ENCODE measurements at places on chromosomes 4 and X.

GRCh38 chr4:107711831-107712230 is 8.2 kb downstream of the PAPSS1 start:
- DNase-seq: no peak

DNA sequence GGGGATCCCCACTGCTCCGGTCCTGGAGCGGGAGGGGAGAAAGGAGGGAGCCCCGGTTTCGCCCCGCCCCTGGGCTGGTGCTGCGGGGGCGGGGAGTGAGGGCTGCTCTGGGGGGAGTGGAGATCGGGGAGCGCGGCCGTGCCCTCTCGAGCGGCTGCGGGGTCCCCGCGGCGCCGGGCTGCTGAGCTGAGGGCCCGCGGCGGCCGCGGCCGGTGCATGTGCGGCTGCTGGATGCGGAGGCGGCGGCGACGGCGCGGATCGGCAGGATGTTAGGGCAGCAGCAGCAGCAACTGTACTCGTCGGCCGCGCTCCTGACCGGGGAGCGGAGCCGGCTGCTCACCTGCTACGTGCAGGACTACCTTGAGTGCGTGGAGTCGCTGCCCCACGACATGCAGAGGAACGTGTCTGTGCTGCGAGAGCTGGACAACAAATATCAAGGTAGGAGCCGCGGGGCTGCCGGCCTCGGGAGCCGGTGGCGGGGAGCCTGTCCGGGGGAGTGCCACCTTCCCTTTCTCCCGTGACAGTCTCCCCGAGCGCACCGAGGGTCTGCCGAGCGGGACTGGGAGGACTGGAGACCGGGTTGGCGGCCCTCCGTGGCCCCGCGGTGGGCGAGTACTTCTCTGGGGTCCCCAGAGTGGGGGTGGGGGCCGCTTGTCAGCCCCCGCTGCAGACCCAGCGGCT is at the start of gene ING2:
Gene ING2, plus strand, starts transcription at position 129 of the 681 bp plus-strand sequence. Its CDS starts 138 bp downstream, at position 267.
- DNase-seq: peak; percentile 91

- peak; percentile 99 for DNase-seq
Observed at GRCh38 chr4:26238778-26239679, 81.8 kb upstream of the RBPJ start.

DNA sequence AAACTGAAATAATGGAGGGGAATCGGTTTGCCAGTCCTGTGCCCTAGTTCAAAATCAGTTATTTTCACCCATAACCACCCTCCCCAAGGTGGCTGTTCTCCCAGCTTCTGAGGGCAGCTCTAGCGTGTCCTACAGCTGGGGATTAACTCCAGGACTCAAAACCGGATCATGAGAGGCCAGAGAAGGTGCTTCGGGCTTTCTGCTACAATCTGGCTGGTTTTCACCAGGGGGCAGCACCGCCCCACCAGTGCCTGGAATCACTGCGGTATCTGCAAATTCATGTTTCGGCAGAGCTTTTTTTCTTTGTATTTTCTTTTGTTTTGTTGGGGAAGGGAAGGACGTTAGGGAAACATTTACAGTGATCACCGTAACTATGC is 28.4 kb downstream of the PDHA1 start:
- peak; percentile 36 for DNase-seq

DNA sequence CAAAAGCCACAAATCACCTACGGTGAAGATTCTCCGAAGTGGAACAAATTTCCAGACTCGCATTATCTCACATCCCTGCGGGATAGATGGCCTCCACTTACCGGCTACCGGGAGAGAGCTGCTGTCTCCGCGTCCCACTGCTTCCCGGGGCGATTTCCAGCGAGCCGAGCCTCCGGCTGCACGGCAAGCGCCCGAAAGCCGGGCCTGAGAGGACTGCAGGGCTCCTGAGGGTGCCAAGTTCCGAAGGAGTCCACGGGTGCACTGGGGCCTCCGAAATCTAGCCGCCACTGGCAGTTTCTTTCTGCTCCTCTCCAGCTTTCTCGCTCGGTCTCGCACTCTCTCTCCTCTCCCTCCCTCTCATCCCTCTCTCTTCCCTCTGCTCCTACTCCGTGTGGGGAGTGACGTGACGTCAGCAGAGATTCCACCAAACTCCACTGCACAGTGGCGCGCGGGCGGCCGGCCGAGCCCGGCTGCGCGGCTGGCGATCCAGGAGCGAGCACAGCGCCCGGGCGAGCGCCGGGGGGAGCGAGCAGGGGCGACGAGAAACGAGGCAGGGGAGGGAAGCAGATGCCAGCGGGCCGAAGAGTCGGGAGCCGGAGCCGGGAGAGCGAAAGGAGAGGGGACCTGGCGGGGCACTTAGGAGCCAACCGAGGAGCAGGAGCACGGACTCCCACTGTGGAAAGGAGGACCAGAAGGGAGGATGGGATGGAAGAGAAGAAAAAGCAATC is 14.0 kb upstream of the PITX2 start:
- no peak for DNase-seq

- no peak for DNase-seq
Observed at GRCh38 chrX:49164589-49165360, 2.2 kb downstream of the MAGIX start.

- DNase-seq: no peak
Observed at GRCh38 chr4:24236120-24236519, 346.3 kb upstream of the PPARGC1A start.

GRCh38 chr4:16386711-16387320 is 160.5 kb upstream of the TAPT1 start:
- no peak for DNase-seq

- DNase-seq: no peak
Observed at GRCh38 chr4:174406383-174406782, 115.9 kb downstream of the HPGD start.

DNA sequence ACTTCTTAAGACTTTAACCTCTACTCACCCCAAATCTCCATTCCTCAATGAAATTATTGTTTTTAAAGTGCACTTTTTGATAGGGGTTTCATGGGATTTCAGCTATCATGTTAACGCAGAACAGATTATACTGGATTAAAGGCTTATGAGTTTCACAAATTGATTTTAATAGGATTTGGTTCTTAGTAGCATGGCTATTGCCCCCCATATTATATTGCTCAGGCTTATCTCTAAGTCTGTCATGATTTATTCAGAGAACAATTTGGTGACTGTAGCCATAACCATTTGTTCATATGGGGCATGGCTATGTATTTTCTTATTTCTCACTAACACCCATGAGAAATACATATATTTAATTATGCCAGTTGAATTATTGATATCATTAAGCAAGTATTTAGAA is 57.0 kb downstream of the MND1 start:
- no peak for DNase-seq

- DNase-seq: no peak
Observed at GRCh38 chr4:138275216-138275615, 33.1 kb upstream of the SLC7A11 start.

GRCh38 chr4:6530301-6530700 is 44.7 kb upstream of the MAN2B2 start:
- no peak for DNase-seq

GRCh38 chr4:752196-752861 is 46.7 kb downstream of the PCGF3 start:
- no peak for DNase-seq

- no peak for DNase-seq
Observed at GRCh38 chr4:168871632-168872031, 138.4 kb downstream of the CBR4 start.

- DNase-seq: peak; percentile 48
Observed at GRCh38 chr4:53015681-53016080, 153.6 kb downstream of the RASL11B start.
